EL (cell line): ENCODE measurements at places on chromosomes 7 and 10.
A peak's percentile ranks its signal among the peaks of the same experiment; 100 is the strongest.

GRCh38 chr7:151060416-151061212, 1.2 kb downstream of the SLC4A2 start:
- DNase-seq, result peak; percentile 60

DNA sequence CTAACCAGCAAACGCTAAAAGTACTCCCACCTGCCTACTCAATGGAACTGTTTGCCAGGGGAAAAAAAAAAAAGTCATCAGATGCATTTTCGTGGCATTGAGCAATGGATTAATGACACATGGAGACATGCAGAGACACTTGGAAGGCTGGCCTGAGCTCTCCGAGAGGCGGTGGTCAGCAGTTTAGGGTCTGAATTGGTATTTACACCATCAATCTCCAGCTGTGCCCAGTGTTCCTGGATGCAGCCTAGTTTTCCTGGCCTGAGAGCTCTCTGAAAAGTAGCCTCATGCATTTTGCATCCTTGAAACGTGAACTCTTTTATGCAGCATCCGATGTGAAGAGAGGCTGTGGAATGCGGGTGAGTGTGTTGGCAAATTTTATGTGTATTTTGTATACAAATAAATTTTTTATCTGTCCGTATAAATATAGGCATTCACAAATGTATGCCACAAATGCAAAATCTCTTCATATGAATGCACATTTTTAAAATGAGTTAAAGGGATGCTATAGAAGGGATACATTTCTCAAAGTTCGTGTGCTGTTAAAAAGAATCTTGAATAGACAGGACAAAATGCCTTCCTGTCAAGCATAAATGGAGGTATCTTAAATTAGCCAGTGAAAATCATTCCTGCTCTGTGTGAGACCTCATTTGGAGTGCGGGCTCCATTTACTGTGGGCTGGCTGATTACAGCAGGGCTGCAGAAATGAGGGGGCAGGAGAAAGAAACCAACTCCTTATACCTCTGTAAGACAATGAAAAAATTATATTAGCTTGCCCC, 137.7 kb upstream of the PFKP start:
- DNase-seq, result no peak

DNA sequence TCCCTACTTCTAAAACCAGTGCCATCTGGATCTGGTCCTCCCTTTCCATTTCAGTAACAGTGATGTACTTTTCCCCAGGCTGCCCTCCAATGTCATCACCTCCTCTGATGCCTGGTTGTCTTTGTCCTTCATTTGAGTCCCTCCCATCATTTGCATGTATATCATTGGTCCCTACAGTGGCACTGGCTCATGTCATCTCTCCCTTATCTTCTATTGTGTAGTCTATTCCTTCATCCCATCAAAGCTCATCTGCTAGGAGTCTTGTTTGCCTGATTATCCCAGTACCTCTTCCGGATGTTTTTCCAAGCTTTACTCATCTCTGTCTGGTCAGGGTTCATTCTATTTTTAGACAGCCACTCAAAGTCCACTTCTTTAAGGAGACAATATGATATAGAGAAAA, 292.9 kb upstream of the BMPER start:
- no peak for DNase-seq

DNA sequence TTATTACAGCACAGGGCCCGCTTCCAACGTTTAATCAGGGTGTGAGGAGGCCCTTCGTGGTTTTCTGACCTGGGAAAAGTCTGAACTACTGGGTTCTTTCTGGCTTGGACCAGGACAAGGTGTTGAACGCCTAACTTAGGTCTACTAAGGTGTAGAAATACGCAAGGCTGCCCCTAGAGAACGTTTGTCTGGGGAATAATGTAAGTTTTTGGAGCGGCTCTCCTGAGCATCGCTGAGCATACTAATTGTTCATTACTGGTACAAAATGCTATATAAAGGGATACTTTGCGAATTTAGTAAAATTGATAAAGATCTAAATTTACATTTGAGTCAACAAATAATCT, 32.4 kb upstream of the TOMM7 start:
- DNase-seq, result no peak

- no peak for DNase-seq
Observed at GRCh38 chr7:137418841-137419240, 75.3 kb upstream of the PTN start.

- DNase-seq, result peak; percentile 28
Observed at GRCh38 chr7:115941703-115942268, 88.8 kb downstream of the TFEC start.

GRCh38 chr7:108014747-108015682, 12.1 kb upstream of the LAMB1 start:
- peak; percentile 71 for DNase-seq

DNA sequence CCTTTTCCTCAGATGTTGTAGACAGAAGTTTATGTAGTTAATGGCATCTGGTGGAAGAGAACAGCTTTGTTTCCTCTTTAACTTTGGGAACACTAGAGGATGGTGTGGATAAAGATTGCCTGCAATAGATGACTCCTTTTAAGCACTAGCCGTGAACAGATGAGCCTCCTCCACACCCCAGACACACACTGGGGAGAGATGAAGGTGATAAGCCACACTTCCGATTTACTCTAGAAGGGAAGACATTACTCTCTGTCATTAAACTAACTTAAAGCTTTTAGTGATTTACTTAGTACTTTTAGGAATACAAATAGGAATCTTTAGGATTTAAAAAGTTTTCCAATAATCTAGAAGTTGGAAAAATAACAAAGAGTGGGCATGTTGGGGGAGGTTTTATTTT, 6.8 kb downstream of the HSPA14 start:
- DNase-seq, result no peak

GRCh38 chr7:133481676-133482075, 228.8 kb downstream of the EXOC4 start:
- DNase-seq, result peak; percentile 72

DNA sequence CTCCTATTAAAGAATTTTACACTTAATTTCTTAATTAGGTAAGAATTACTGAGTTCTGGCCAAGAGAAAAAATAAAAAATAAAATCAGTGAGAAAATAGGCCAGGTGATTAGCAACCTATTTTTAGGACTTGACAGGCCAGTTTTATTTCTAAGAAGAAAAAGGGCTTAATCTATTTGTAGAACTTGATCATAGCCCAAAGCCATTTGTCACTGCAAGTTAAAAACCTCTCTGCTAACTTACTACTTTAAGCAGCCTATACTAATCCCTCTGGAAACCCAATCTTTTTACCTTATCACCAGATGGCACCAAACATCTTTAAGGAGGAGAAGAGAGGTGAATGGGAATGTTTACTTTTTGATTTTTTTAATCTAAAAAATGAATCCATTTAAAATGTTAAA, 222.1 kb upstream of the RHOBTB1 start:
- DNase-seq, result no peak

- DNase-seq, result no peak
Observed at GRCh38 chr10:106515206-106515790, 649.2 kb downstream of the SORCS1 start.

DNA sequence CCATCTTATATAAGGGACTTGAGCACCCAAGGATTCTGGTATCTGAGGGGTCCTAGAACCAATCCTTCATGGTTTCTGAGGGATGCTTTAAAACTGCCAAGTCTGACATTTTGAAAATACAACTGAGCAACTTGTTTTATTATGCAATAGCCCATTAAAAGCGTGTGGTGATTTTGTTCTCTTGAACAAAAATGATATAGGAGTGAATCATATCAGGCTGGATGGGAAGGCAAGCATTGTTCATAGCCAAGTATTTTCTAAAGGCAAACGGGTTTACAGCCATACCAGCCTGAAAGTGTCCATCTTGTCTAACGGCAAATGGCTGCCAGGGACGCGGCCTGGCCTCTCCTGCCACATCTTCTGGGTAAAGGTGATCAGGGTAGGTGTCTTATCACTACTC, 23.4 kb downstream of the RPP38 start:
- DNase-seq, result peak; percentile 73

DNA sequence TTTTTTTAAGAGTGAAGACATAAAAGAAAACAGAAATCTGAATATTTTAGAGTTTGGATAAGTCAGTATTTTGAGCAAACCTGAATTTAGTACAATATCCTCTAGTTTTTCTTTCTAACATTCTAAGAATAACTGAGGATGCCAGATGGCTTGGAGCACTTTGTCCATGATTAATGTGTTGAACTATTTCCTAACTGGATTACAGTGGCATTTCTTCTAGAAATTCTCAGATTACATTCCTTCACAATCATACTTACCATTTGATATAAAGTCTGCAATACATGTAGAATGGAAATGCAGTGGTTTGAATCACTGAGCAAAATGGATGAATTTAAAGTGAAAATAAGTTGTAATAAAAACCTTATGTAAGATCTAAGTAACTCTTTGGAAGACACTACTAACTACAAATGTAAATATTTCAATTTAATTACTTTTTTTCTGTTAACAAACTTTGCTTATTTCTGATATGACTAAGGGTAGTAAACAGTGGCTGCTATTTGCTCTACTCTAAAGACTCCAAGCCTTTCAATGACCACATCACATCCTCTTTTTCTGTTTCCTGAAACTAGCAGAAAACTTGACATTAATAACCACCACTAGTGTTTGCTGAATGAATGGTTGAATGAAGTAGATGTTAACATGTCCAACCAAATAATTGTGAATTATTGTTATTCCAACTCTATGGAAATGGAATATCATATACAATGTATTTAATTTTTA, 102.8 kb downstream of the PRKG1 start:
- DNase-seq, result peak; percentile 56

GRCh38 chr7:101156866-101157589, 2.8 kb downstream of the AP1S1 start:
- DNase-seq, result no peak

DNA sequence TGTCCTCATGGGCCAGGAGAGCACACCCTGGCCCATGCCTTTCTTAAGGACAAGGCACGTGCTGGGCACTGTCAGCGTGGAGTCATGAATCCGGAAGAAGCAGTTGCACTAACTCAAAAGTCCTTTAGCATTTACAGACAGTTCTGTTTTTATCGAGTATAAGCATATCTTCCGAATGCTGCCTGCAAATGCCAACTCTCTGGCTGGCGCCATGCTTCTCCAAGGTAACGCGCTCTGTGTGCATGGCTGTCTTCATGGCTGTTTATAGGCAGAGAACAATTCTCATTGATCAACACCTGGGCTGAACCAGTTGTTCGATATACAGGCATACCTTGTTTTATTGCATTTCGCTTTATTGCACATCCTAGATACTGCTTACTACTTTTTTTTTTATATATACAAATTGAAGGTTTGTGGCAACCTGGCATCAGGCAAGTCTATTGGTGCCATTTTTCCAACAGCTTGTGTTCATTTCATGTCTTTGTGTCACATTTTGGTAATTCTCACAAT, 28.0 kb upstream of the ZNRF2 start:
- no peak for DNase-seq

DNA sequence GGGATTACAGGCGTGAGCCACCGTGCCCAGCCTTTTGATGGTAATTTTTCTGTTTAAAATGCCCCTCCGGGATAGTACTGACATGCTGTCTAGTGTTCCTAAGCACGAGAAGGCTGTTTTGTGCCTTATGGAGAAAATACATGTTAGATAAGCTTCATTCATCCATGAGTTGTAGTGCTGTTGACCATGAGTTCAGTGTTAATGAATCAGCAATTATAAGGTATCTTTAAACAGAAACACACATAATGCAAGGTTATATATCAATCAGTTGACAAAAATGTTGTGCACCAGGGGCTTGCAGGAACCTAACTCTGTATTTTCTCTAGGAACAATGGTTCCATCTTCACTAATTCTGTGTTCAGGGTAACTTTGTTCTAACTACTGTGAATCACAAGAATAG, 30.8 kb upstream of the HECW1 start:
- no peak for DNase-seq

DNA sequence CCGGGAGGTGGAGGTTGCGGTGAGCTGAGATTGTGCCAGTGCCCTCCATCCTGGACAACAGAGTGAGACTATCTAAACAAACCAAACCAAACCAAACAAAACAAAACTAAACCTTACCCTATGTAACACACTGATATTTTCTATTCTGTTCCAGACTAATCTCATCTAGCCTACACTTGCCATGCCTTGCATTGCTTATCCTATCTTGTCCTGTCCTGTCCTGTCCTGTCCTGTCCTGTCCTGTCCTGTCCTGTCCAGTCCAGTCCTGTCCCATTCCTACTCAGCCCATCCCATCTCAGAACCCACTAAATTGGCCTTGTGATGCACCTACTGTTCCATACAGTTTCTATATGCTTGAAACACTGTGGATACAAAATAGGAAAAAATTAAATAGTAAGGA, 64.7 kb upstream of the HDAC9 start:
- DNase-seq, result no peak

DNA sequence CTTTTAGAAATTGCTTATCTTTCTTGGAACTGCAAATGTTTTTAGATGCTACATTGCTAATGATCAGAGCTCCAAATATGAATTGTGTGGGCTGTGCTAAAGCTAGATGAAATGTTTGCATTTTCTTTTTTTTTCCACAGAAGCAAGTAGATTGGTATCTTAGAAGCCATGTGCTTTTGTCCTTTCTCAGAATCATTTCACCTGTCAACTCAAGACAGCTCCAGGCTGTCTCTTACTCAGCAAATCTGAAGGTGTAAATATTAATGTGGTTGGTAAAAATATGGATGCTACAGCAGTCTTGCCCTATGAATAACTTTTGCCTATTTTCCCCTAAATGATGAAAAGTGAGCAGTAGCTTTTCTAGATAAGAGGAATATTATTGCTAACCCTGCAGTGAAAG, 41.2 kb downstream of the AP3M1 start:
- no peak for DNase-seq

GRCh38 chr7:105621176-105621575, 39.9 kb upstream of the EFCAB10 start:
- no peak for DNase-seq

GRCh38 chr7:67786021-67786420, 789.4 kb downstream of the TYW1 start:
- DNase-seq, result no peak

DNA sequence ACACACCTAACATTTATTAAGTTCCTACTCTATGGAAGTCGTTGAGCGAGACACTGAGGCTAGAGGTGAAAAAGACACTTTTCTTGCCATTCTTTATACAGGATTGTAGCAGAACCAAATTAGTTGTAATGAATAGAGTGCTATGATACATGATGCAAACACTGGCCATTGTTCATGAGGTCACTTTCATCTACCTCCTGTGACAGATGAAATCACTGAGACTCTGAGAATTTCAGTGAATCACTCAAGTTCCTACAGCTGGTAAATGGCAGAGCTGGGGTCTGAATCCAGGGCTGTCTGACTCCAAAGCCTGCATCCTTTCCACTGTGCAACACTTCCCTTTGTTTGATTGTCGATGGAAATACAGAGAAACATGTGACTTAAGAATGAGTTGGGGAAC, 657.6 kb downstream of the LRMDA start:
- DNase-seq, result no peak

DNA sequence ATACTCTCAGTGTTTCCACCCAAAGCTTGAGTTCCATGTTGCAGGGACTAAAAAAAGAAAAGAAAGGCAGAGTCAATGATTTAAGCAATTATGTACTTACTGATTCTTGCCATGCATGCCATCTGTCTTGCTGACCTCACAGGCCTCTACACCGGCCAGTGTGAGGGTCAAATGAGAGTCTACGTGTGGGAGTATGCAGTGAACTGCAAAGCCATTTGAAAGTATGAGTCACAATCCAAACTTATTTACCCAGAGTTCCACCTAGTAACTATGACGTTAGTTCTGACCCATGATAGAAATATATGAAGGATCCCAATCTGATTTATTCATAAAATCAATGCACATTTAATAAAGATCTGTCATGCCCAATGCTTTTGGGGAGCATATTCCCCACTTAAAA, 26.5 kb downstream of the PDE1C start:
- peak; percentile 86 for DNase-seq
